ENCODE measurements at places on chromosomes 12 and 14.

GRCh38 chr12:103561174-103561573 lies 25.9 kb upstream of the STAB2 start:
- DNase-seq: no peak

DNA sequence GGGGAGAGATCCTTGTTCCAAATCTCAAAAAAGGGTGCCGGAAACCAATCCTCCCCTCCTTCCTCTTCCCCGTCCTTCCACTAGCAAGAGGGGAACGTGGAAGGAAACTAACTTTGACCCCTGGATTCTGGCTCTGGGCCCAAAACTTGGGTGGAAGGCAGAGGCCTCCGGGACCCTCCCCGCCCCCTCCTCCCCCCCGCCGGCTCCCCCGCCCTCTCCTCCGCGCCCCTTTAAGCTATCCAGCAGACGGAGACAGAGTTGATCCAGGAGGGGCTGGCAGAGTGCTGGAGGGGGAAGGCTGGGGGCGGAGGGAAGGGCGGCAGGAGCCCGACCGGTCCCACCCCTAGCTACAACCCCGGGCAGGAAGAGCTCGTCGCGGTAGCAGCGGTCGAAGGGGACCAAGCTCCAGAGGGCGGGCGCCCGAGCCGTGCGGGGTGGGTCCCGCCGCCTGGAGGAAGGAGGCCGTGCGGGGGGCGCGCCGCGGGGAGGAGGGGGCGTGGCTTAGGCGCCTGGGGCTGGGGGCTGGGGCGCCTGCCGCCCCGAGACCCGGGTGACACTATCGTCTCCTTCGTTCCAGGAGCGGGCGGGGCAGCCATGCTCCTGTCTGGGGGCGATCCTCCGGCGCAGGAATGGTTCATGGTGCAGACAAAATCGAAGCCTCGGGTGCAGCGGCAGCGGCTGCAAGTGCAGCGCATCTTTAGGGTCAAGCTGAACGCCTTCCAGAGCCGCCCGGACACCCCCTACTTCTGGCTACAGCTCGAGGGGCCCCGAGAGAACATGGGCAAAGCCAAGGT lies at the start of gene NYNRIN:
Gene NYNRIN, plus strand, starts transcription at position 351 of the 794 bp plus-strand sequence. Its CDS starts 244 bp downstream, at position 595.
- DNase-seq: no peak

DNA sequence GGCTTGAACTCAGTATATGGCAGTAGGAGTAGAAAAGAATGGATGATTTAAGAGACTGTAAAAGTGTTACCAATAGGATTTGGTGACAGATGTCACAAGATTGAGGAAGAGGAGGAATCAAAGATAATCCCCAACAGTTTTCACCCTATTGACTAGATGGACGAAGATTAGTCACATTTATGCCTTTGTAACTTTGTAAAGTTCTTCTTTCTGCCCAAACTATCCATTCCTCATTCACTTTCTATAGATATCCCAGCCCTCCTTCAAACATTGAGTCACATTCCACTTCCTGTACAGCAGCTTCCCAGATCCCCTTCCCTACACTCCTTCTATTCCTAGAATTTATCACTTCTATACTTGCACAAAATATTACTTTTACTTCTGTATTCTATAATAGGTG lies 207.9 kb downstream of the BTG1 start:
- DNase-seq: no peak

DNA sequence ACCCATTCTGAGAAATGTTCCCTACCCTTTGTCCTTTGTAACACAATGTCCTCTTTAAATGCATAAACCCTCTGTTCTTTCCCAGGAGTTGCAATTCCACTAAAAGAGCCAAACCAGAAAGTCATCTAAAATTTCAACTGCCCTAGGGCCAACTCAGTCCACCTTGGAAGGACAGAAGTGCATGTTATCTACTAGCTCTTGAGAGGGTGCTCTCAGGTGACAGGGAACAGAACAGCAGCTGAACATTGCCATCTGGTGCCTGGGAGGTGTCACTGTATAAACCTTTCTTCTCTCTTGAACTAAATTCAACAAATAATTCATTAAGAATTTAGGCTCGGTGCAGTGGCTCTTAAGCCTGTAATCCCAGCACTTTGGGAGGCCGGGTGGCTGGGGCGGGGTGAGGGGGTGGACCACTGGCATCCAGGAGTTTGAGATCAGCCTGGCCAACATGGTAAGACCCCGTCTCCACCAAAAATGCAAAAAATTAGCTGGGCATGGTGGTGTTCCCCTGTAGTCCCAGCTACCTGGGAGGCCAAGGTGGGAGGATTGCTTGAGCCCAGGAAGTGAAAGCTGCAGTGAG lies 10.3 kb upstream of the FERMT2 start:
- DNase-seq: peak; percentile 13

- DNase-seq: no peak
These were observed 447.9 kb upstream of the TMEM132C start for GRCh38 chr12:127819056-127819455.

- DNase-seq: no peak
These were observed 40.9 kb upstream of the NOS1 start for GRCh38 chr12:117402363-117402762.

- no peak for DNase-seq
These were observed 18.7 kb downstream of the HVCN1 start for GRCh38 chr12:110670161-110670701.

GRCh38 chr12:79301181-79301580 lies 389.6 kb downstream of the PAWR start:
- DNase-seq: no peak

DNA sequence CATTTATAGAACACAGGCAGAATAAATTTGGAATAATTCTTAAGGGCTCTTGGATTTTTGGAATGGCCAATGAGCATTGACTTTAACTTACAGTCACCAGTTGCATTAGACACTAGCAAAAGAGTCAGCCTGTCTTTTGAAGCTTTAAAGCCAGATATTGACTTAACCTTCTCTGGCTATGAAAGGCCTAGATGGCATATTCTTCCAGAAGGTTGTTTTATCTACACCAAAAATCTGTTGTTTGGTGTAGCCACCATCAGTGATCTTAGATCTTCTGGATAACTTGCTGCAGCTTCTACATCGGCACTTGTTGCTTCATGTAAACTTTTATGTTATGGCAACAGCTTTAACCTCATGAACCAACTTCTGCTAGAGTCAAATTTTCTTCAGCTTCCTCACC lies 10.4 kb downstream of the PCNX1 start:
- no peak for DNase-seq

DNA sequence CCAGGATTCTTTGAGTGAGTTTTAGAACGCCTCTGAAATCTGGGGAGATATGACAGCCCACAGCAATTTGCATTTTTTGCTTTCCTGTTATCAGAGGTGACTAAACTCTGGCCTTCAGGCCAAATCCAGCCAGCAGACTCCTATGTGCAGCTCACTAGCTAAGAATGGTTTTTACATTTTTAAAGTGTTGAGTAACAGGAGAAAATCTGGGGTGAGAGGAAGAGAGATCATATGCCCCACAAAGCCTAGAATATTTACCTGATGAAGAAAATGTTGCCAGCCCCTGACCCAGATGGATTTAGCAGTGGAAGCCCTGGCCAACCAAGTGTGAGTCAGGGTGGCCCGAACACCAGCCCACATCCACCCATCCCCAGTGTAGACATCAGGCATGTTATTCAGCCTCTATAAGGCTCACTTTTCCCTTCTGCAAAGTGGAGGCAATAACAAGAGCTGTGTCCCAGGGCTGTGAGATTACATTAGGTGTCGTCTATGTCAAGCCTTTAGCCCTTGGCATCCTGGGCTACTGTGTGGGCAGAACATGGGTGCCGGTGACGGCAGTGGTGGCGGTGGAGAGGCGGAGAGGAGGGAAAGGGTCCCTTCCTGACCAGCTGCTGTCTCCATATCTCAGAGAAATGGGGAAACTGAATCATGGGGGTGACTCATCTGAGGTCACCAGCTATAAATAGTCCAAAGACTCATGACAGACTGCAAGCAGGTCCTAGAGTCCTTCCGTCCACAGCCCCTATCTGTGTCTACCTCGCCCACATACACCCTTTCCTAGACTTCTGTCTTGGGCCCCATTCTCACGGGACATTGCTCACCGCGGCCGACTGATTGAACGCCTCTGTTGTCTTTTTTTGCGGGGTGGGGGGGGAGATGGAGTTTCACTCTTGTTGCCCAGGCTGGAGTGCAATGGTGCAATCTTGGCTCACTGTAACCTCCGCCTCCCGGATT lies 32.6 kb upstream of the CD9 start:
- no peak for DNase-seq

- no peak for DNase-seq
These were observed 80.4 kb upstream of the SINHCAF start for GRCh38 chr12:31406345-31406744.

DNA sequence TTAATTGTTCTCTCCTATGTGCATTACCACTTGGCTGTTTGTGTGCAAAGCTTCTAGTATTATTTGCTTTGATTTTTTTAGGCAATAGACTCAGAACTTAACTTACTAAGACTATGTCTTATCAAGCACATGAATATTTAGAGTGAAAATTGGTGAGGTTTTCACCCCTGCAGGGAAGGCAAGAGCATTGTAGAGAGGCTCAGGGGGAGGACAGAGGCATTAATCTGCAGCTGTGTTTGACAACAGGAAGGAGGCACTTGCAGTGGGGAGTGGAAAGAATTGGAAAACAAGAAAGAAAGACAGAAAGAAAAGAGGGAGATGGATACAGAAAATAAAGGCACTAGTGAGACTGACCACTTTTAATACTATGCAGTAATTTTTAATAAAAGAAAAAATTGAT lies 431.6 kb downstream of the PDZRN4 start:
- no peak for DNase-seq

- no peak for DNase-seq
These were observed 114.8 kb upstream of the GSC start for GRCh38 chr14:94884616-94885230.
